ENCODE measurements at places on chromosomes 5 and 9. TPM values are rescaled to one million over a fixed set of nuclear protein-coding genes. Genes with fewer than 3 reads are reported as not detected.

Gene RPP25L
- 17.5 TPM for total RNA-seq

Gene CMBL
- total RNA-seq: 16.8 TPM

Gene SLIT3
- 7.4 TPM for total RNA-seq

Gene DOK3
- 15.6 TPM for total RNA-seq

Gene SLC6A19
- total RNA-seq: not detected

- no peak for DNase-seq
Measured at GRCh38 chr5:81754621-81755020, 3.7 kb upstream of the SSBP2 start.

DNA sequence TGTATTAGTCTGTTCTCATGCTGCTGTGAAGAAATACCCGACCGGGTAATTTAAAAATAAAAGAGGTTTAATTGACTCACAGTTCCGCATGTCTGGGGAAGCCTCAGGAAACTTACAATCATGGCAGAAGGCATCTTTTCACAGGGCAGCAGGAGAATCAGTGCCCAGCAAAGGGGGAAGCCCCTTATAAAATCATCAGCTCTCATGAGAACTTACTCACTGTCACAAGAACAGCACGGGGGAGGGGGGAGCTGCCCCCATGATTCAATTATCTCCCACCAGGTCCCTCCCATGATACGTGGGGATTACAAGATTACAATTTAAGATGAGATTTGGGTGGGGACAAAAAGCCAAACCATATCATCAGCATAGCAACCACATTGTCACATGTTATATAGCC is 102.5 kb downstream of the GPBP1 start:
- no peak for DNase-seq

DNA sequence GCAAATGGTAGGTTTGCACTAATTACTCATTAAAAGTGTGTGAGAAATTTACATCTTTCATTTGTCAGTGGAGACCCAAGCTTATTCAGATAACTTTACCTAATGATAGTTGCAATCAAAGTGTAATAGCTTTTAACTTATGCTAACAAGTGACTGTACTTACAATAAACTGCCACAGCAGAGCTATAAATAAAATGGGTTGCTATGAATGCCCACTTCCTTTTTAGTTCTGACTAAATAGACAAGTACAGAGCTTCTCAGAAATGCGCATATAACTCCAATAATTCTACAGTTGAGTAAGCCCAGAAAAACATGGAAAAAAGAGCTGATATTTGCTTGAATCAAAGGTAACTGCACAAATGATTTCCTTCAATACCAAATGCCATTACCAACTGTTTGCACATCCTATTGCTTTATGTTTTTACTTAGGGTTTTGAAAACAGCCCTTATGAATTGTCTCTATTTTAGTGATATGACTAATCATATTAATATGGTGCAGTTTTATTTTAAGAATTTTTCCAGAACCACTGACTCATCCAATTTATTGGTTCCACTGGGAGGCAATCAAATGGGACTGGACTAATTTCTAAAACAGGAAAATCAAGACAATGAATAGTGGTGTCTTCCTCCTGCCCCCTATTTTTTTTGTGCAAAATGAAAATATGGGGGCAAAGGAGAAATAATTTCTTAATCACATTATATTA is 84.1 kb downstream of the PPP2R2B start:
- no peak for DNase-seq

- no peak for DNase-seq
Measured at GRCh38 chr9:131737426-131737825, 2.5 kb downstream of the RAPGEF1 start.

DNA sequence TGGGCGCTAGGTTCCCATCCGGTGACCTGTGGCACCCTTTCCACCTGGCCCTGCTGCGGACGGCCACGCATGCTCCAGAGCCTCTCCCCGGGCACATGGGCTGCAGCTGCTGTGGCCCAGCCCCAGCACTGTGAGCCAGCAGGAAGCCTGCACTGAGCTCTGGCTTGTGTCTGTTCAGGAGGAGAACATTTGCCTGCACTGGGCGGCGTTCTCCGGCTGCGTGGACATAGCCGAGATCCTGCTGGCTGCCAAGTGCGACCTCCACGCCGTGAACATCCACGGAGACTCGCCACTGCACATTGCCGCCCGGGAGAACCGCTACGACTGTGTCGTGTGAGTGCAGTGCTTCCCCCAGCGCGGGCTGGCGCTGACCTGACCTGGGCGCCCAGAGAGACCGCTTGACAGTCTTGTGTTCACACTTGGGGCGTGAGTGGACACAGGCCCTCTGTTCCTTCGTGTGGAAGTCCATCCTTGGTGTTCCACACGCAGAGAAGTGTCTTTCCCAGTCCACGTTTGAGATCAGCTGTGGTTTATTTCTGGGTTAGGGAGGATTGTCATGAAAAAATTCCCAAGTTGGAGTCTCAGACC is 66.2 kb upstream of the CACNA1B start:
- no peak for DNase-seq

GRCh38 chr5:22986281-22986680 is 133.1 kb upstream of the CDH12 start:
- no peak for DNase-seq

DNA sequence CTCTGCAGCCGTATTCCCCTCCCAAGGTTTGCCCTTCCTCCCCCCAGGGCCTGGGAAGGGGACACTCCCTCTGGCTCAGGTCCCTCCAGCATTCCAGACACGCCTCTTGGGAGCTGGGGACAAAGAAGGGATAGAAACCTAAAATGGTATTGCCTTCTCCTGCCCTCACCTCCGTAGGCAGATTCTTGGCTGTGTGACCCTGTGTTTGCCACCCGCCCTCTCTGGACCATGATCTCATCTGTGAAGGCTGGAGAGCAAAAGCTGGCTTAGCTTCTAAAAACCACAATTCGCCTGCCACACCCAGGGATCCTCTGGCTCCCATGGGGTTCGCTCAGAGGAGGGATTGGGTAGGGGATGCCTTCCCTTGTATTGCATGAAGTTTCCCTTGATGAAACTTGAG is 7.7 kb downstream of the AQP3 start:
- no peak for DNase-seq

GRCh38 chr9:34458959-34459340 is 345 bp downstream of the DNAI1 start:
- DNase-seq: no peak

DNA sequence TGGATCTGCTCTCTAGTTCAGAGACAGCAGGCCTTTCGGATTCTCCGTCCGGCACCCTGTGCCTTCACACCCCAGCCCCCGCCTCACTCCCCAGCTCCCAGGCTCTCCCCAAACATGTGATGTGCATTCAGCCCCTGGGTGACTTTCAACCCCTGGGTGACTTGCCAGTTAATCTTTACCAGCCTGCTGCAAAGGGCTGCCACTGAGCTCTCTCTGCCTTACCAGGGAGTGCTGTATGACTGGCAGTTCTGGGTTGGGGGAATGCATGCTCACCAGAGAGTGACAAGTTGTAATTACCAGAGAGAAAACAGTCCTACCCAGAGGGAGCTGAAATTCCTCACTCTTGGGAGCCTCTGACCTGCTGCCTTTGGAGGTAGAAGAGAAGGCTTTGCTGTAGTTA is 4.9 kb upstream of the ADRA1B start:
- DNase-seq: no peak

DNA sequence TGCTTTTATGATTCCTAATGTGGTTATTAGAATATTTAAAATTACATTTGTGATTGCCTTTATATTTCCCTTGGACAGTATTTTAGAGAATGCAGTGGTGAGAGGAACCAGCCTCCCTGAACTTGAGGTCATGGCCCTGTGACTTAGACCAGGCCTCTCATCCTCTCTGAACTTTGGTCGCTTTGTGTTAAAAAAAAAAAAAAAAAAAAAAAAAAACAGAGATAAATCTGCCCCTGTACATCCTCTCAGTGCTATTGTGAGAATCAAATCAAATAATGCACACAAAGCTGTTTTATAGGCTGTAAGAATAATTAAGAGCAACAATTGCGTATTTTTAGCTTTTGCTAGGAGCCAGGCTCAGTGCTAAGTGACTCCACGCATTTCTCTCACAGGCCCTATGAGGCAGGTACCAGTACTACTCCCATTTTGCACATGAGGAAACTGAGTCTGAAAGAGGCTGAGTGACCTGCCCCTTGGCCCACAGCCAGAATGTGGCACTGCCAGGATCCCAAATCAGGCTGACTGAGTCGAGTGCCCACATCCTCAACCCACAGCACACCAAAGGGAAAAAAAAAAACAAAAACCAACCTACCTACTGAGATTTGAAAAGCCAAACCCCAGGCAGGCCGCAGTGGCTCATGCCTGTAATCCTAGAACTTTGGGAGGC is 110.3 kb upstream of the LARP1 start:
- DNase-seq: no peak

DNA sequence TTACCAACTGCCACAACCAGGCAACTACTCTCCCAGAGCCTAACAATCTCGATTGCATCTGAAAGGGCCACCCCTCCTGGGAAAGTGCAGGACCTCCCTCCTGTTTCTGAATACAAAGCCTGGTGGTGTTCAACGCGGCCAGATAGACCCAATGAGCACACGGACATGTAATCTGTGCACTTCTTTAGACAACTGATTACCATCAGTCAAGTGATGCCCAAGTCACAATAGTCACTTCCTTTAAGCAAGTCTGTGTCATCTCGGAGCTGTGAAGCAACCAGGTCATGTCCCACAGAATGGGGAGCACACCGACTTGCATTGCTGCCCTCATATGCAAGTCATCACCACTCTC is 739 bp downstream of the C9orf72 start:
- DNase-seq: no peak
